ENCODE measurements at places on chromosomes 4 and X.

DNA sequence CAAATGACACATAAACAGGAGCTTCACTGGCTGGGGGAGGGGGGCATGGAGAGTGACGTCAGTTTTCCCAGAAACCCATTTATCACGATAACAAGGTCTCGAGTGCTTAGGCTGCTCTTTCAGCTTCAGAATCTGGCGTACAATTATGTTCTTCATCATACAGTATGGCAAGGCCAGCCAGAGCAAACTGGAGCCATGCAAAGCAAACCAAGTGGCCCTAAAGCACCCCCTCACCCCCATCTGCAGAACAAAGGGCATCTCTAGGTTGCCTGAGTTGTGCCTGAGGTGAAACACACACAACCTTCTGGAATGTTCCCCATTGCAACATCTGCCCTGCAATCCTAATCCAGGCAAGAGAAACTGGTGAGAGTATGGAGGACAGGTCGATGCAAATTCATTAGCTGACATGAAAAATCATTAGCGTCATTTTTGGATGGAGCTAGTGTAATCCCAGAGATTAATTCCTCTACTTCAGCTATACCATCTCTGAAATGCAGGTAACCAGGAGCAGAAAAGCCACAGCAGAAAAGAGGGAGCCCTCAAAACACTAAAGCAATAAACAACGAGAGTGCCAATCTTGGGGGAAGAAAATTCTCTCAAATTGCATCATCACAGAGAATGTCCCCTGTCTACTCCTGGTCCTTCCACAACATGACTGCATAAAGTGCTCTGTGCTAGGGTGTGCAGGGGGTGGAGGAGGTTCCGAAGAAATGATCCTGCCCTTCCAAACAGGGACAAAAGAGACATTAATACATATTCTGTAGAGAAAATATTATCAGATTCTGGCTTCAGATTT lies 1.8 kb downstream of the SEPTIN6 start:
- no peak for DNase-seq

DNA sequence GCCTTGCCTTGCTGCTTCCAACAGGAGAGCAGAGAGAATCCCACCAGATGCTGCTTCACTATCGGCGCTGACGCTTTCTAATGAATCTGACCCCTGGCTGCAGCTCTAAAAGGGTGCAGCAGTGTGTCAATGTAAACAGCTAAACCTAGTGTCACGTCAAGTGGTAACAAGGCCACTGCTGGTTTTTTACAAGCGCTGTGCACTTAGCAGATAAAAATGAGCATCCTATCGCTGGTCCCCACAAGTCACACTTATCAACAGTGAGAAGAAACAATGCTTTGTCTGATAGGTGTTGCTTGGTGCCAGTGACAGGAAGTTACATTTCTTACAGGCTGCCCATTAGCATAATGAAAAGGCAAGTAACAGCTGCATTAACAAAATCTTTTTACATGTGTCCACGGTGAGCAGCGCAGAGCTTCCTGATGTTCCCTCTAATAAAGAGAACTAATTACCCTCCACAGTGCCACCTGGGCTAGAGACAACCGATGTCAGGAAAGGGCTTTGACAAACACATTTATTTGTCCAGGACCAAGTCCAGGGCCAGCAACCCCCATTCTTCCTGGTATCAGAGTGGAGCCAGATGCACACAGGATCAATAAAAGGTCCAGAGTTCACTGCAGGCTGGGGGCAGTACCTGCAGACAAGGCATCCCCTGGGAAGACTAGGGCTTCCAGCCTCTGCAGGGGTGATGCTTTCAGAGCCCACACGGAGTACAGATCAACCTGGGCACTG lies 176.0 kb downstream of the MGST2 start:
- DNase-seq, result no peak

DNA sequence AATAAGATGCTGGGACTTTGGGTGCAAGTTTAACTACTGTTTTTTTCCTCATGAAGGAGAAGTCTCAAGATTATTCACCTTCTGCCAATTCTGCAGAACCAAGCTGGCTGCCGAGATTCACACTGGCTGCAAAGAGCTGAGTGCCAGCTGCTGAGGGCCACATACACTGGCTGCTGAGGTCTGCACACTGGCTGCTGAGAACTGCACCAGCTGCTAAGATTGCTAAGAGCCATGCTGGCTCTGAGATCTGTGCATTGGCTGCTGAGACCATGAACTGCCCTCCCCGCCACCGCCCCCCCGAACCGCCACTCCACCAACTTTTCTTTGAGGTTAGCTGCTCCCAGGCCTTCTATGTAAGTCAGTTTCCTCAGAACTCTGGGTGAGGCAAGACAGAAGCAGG lies 330.3 kb downstream of the CBLL2 start:
- no peak for DNase-seq

DNA sequence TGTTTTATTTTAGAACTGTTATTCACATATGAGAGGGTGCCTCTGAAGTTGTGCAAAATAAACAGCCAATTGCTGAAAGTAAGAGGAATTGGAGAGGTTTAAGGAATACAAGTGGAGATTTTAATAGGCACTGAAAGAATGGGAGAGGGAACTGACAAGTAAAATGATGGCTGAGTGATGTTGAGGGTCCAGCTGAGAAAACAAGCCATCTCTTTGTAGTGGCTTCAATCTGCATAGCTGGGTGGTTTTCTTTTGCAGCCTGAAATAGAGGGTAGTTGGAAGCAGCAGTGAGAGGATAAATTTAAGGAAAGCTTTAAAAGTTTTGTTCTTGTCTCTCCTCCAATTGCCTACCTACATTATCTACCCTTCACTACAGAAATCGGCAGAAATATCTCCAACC lies 106.7 kb upstream of the DGKK start:
- no peak for DNase-seq

- DNase-seq, result no peak
These were observed 86.3 kb downstream of the SMARCA5 start for GRCh38 chr4:143599827-143600226.

DNA sequence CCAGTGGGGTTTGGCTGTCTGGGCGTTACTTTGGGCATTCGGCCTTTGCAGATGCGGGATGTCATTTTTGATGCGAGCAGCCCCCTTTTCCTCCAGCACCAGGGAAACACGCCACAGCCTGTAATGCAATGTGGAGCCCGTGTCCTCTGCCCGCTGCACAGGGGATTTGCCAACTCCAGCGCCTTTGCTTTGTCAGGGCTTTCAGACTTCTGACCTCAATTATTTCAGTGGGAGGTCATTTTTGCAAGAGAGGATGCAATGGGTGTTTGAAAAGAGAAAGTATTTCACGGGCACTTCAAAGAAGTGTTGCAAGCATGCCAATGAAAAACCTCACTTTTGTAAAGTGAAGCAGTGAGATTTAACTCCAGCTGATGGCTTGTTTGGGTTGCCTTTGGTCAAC lies 11.5 kb downstream of the CLCN4 start:
- no peak for DNase-seq

- no peak for DNase-seq
These were observed 137.6 kb downstream of the TECRL start for GRCh38 chr4:64271601-64272081.
